ENCODE measurements at places on chromosomes 7 and 10. TPM values are rescaled to one million over a fixed set of nuclear protein-coding genes. Genes with fewer than 3 reads are reported as not detected.

GRCh38 chr7:106643216-106644000 is 17.6 kb downstream of the CCDC71L start:
- no peak for DNase-seq

DNA sequence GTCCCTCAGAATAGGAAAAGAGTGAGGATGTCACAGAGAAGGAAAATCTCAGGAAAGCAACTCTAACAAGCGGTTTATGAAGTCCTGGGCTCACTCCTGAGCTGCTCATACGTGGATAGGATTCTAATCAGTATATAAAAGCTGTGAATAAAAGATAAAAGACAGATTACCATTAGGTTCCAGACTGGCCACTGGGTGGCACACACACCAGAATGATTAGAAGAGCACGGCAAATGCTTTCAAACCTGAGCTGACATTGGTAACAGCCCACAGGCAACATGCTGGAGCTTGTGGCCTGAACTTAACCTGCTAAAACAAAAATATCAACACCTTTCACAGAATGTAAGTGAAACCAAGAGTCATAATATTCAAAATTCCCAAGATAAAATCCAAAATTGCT is 370.8 kb downstream of the GRID1 start:
- DNase-seq, result no peak

- DNase-seq, result no peak
Measured at GRCh38 chr10:92847202-92847864, 987 bp upstream of the EXOC6 start.

GRCh38 chr7:25834050-25834449 is 317.9 kb upstream of the NFE2L3 start:
- no peak for DNase-seq

- DNase-seq, result no peak
Measured at GRCh38 chr10:122877264-122877663, 2.1 kb downstream of the FAM24B start.

- DNase-seq, result no peak
Measured at GRCh38 chr7:138848056-138848980, 50.3 kb upstream of the ATP6V0A4 start.

- no peak for DNase-seq
Measured at GRCh38 chr10:120979435-120980278, 128.5 kb downstream of the WDR11 start.

DNA sequence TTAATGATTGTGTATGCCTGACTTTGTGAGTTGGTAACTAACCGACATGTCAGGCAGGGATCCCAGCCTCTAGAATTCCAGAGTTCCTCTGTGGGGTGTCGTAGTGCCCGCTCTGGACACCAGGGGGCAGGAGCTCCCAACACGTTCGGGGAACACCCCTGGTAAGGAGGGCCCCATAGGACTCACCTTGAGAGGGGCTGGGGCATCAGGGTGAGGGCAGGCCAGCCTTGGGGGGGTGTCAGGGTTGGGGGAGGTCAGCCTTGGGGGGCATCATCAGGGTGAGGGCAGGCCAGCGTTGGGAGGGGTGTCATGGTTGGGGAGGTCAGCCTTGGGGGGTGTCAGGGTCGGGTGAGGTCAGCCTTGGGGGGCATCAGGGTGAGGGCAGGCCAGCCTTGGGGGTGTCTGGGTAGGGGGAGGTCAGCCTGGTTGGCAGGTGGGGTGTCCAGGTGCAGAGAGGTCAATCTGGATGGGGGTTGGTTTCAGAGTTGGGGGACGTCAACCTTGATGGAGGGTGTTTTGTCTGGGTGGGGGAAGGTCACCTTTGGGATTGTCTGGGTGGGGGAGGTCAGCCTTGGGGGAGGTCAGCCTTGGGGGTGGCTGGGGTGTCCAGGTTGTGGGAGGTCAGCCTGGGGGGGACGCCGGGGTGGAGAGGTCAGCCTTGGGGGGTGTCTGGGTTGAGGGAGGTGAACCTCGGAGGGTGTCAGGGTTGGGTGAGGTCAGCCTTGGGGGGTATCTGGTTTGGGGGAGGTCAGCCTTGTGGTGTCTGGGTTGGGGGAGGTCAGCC is 45.6 kb upstream of the SUN1 start:
- no peak for DNase-seq

DNA sequence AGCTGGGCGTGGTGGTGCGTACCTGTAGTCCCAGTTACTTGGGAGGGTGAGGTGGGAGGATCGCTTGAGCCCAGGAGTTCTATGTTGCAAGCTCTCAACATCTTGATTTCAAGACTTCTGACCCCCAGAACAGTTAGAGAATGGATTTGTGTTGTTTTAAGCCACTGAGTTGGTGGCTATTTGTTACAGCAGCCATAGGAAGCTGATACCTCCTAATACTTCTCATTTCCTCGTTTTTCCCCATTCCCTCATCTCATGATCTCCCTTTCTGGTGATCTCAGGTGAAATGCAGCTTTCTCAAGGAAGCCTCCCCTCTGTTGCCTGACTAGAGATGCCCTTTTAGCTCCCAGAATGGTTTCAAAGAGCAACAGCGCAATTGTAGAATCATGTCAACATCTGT is 378.8 kb downstream of the TYW1 start:
- no peak for DNase-seq

DNA sequence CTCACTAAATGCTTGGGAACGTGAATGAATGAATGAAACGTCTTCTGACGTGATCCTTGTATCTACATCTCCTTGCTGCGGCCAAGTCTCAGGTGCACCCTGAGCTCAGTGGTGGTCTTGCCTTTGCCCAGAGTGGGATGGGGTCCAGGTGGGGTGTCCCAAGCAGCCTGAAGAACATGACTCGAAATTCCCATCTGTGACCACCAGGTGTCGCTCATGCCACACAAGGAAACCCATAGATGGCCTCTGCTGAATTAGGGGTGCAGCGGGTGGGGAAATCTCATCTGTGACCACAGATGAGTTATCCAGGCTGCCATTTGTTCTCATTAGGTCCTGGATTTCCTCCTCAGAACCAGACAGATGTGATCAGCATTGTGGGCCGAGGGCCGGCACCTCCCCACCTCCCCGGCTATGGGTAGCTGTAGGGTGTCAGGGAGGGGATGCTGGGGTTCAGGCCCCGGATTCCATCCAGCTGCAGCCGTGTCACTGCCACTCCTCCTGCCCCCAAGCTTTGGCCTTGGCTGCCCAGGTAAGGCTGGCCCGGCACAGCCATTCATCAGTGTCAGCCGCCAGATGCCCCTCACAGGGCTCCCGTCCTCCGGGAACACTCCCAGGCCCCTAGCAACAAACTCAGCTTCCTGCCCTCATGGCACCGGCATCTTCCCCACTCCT is 21.0 kb upstream of the GNA12 start:
- no peak for DNase-seq

DNA sequence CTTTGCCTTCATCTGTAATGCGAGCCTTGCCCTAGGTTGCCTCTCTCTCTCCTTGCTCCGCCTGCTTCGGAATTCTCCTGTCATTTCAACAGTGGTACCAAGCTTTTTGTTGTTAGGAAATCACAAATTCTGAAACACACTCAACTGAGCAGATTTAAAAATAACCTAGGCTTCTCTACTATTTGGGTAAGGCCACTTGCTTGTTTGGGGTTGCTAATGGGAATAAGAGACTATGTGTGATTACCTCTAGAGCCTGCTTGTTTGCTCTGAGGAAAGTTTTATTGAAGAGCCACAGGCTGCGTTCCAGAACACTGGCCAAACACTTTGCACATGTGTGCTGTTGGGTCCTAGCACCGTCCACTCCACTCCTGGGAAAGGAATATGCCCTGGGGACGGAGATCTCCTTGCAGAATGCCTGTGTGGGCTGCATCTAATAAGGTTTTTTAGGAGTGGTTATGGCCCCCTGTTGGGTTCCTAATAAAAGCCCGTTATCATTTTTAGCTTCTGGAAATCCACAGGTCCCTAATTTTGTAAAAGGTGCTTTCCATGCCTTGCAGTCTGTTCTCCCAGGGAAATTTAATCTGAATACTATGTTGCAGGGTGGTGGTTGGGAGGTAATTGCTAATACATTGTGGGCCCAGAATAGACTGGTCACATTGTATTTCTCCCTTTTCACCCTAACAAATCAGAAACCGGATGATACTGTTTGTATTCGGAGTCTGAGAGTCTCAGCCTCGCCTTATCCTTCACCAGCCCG is 68.7 kb upstream of the KLF6 start:
- DNase-seq, result no peak

ITPRID1 gene
- total RNA-seq, result not detected

LBX1 gene
- not detected for total RNA-seq

SYT15B gene
- total RNA-seq, result 1.8 TPM

HHEX gene
- total RNA-seq, result 6.2 TPM
